ENCODE measurements at places on chromosomes 12 and 14. TPM values are rescaled to one million over a fixed set of nuclear protein-coding genes. Genes with fewer than 3 reads are reported as not detected.

- no peak overlapping the region for H3K27ac ChIP-seq
- H3K27me3 ChIP-seq, result no peaks in the 10 kb centered on the region
- H3K4me1 ChIP-seq, result no peaks in the 10 kb centered on the region
Observed at GRCh38 chr14:65032319-65032718, 45.6 kb downstream of the FNTB start.

DNA sequence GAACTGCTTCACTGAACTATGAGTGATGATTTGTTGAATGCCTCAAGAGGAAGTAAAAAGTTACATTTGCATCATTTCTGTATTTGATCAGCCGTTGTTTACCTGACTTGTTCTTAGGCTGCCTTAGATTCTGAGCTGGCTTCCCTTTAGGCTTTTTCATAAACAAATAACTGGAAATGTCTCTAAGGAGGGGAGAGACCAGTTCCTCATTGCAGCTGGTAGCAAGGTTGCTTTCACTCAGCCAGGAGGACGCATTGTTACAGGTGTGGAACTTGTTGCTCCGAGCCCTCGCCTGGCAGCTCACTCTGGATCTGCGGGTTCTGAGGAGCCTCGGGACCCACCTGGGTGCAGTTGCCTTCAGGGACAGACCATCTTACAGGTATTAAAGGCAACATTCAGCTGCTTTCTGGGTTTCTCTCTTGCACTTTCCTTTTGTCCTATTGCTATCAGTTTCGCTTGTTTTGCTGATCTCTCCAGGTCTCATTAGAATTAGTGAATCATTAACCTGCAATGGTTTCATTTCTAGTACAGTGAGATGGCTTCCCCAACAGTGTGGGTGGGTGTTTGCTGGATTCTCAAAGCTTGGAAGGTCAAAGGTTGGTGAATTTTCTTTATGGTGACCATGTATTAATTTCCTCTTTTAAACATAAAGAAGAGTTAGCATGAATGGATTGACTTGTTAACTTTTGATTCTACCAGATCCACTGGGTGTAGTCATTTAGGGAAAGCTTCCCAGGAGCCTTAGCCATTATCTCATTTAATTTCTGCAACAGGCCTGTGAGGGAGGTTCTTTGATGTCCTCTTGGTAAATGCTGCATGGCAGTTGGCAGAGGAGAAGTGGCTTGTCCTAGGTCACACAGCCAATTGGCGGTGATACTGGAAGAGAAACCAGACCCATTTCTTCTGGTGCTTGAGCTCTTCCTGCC, at the start of gene PLEKHG7:
PLEKHG7 (plus strand) TSS at position 236 of the 926 bp plus-strand sequence. CDS start 3,643 bp downstream, outside the sequence.
- no peaks in the 10 kb centered on the region for H3K36me3 ChIP-seq
- H3K4me3 ChIP-seq, result no peak within 1 kb of the TSS
- no peaks in the 10 kb centered on the region for H3K4me1 ChIP-seq
- no peak for DNase-seq
- H3K27me3 ChIP-seq, result no peaks in the 10 kb centered on the region

- H3K27me3 ChIP-seq, result peaks cover 8% of the 10 kb centered on the region
- H3K27ac ChIP-seq, result no peak overlapping the region
- H3K36me3 ChIP-seq, result no peaks in the 10 kb centered on the region
- H3K4me1 ChIP-seq, result peaks cover 7% of the 10 kb centered on the region
- no peak overlapping the region for H3K4me3 ChIP-seq
- DNase-seq, result no peak
Observed at GRCh38 chr14:99792551-99793212, 531 bp upstream of the EML1 start.

- no peak overlapping the region for H3K27ac ChIP-seq
- H3K4me1 ChIP-seq, result no peaks in the 10 kb centered on the region
- H3K27me3 ChIP-seq, result no peaks in the 10 kb centered on the region
Observed at GRCh38 chr14:76389841-76390240, 13.9 kb downstream of the ESRRB start.

Gene NEUROD4
- total RNA-seq, result not detected

Measured in CD4-positive, alpha-beta memory T cell (primary cell).